Vagina (tissue), 2 donors: ENCODE measurements at places on chromosomes 5 and 9. TPM values are rescaled to one million over a fixed set of nuclear protein-coding genes. Genes with fewer than 3 reads are reported as not detected.
A peak's percentile ranks its signal among the peaks of the same experiment; 100 is the strongest.

- no peaks in the 10 kb centered on the region for H3K27me3 ChIP-seq
- H3K36me3 ChIP-seq: no peaks in the 10 kb centered on the region
- H3K4me1 ChIP-seq: peaks cover 35% of the 10 kb centered on the region
- no peak overlapping the region for H3K4me3 ChIP-seq
- no peak for DNase-seq
These were observed 342.8 kb downstream of the EBF1 start for GRCh38 chr5:158756871-158757270.

DNA sequence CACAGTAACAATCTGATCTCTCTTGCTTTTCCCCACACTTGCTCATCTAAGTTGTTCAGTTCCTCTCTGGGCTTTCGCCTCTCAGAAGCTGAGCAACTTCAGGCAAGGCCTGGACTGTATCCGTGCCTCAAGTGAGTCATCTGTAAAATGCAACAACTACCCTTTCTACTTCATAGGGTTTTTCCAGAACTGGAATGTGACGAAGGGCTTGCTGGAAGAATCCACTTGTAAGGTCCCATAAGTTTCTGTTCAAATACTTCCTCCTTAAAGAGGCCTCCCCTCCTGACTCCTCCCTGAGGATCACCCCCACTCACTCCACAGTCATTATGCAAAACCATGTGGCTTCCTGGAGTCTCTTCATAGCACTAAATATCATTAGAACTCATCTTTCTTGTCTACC is 17.5 kb upstream of the INSYN2B start:
- H3K36me3 ChIP-seq: no peaks in the 10 kb centered on the region
- H3K27me3 ChIP-seq: no peaks in the 10 kb centered on the region

DNA sequence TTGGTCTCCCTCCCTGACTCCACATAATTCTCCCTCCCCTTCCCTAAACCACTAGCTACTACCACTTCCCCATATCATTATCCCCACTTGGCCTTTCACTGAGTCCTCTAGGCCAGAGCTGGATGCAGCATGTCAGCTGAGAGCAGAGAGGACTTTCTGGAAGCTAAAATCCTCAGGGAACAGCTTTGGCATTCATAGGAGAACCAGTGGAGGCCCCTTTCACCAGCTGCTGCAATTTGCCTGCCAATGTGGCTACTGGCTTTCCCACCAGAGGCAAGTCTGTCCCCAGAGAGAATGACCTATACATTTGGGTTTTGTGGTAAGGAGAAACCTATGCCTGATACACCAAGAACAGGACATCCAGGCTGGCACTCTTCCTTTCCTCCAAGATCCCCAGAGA is 14.4 kb downstream of the FAM219A start:
- no peak overlapping the region for H3K27ac ChIP-seq
- no peaks in the 10 kb centered on the region for H3K36me3 ChIP-seq
- no peaks in the 10 kb centered on the region for H3K27me3 ChIP-seq

- no peaks in the 10 kb centered on the region for H3K36me3 ChIP-seq
- no peak for DNase-seq
- no peaks in the 10 kb centered on the region for H3K27me3 ChIP-seq
- no peak overlapping the region for H3K4me3 ChIP-seq
- no peak overlapping the region for H3K27ac ChIP-seq
- peaks cover 7% of the 10 kb centered on the region for H3K4me1 ChIP-seq
These were observed 243.3 kb downstream of the SEC61B start for GRCh38 chr9:99465231-99465907.

- H3K4me1 ChIP-seq: no peaks in the 10 kb centered on the region
- no peak overlapping the region for H3K4me3 ChIP-seq
- H3K27ac ChIP-seq: no peak overlapping the region
- H3K27me3 ChIP-seq: no peaks in the 10 kb centered on the region
- no peaks in the 10 kb centered on the region for H3K36me3 ChIP-seq
These were observed 350.8 kb downstream of the EFNA5 start for GRCh38 chr5:107319901-107320300.

- H3K27me3 ChIP-seq: no peaks in the 10 kb centered on the region
- H3K4me3 ChIP-seq: no peak overlapping the region
- no peak overlapping the region for H3K27ac ChIP-seq
These were observed 104.2 kb downstream of the RAPGEF6 start for GRCh38 chr5:131530706-131531331.

DNA sequence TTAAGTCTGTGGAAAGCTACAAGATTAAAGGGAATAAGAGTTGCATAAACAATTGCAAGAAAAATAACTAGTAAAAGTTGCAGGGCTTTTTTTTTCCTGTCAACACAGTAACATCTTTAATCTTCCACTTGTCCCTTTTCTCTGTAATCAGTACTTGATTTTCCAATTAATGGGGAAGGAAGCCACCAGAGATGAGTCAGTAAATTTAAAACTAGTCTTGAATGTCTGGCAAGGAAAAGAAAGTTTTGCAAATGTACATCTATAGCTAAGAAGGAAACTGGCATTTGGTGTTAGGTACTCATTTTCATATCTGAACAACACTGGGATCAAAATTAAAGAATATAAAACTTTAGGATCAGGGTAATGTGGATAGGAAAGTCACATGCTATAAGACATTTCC is 17.1 kb downstream of the DAP start:
- peaks cover 12% of the 10 kb centered on the region for H3K4me1 ChIP-seq
- no peak overlapping the region for H3K27ac ChIP-seq
- DNase-seq: no peak
- no peaks in the 10 kb centered on the region for H3K36me3 ChIP-seq

GRCh38 chr9:91727316-91727861 is 222.6 kb downstream of the ROR2 start:
- H3K27ac ChIP-seq: peak overlapping the region; percentile 23
- H3K4me3 ChIP-seq: no peak overlapping the region
- DNase-seq: no peak

DNA sequence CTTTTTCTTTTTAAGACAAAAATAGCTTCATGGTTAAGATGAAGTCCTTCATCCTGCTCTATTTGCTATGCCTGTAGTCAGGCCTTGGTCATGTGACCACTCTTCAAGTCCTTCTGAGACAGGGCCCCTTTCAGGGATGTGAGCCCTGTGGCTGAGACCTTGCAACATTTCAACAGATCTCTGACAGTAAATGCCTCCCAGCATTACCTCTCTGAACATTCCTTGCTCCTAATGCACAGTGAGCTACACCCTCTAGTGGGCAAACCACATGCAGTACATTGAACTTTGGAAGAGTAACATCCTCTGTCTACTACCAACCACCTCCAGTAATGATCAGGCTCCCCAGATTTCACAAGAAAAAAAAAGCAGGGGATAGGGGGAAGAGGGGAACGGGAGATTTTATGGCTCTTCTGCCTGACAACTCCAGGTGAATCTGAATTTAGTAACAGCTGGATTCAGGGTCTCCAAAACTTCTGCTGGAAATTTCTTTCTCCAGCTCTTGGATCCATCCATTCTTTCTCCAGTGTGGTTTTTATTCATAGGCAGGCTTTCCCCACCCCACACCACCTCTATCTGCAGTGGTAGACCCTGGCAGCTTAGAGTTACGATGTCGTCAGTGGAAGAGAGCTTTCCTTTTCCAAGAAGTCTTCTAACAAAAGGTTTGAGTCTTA is 8.9 kb upstream of the FBXO38 start:
- no peak overlapping the region for H3K4me3 ChIP-seq
- no peak overlapping the region for H3K27ac ChIP-seq
- H3K27me3 ChIP-seq: no peaks in the 10 kb centered on the region
- no peaks in the 10 kb centered on the region for H3K4me1 ChIP-seq
- DNase-seq: no peak

Gene PTGES
- total RNA-seq: 18.9 TPM

Gene ANKRD18A
- total RNA-seq: 1.5 TPM

Gene RELL2
- total RNA-seq: 5.6 TPM
